Left cardiac atrium (tissue), 4 donors: ENCODE measurements at places on chromosomes 13 and 19.
A peak's percentile ranks its signal among the peaks of the same experiment; 100 is the strongest.

DNA sequence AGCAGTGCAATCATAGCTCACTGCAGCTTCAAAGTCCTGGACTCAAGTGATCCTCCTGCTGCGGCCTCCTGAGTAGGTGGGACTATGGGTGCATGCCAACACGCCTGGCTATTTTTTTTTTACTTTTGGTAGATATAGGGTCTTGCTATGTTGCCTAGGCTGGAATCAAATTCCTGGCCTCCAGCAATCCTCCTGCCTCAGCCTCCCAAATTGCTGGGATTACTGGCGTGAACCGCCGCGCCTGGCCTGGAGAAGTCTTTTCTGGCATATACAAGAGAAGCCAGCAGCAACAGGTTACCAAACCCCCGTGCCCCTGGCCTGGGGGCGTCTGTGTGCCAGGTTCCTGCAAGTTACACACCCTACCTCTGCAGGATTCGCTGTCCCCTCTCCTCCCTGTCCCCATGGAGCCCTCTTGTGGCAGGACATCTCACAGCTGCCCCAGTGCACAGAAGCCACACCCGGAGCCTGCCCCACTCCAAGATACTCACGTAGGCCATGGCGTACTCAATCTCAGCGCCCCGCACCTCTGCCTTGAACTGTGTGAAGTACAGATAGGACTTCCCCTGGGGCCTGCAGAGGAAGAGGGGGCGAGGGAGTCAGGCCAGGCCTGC, 9.9 kb downstream of the MYDGF start:
- DNase-seq, result no peak

DNA sequence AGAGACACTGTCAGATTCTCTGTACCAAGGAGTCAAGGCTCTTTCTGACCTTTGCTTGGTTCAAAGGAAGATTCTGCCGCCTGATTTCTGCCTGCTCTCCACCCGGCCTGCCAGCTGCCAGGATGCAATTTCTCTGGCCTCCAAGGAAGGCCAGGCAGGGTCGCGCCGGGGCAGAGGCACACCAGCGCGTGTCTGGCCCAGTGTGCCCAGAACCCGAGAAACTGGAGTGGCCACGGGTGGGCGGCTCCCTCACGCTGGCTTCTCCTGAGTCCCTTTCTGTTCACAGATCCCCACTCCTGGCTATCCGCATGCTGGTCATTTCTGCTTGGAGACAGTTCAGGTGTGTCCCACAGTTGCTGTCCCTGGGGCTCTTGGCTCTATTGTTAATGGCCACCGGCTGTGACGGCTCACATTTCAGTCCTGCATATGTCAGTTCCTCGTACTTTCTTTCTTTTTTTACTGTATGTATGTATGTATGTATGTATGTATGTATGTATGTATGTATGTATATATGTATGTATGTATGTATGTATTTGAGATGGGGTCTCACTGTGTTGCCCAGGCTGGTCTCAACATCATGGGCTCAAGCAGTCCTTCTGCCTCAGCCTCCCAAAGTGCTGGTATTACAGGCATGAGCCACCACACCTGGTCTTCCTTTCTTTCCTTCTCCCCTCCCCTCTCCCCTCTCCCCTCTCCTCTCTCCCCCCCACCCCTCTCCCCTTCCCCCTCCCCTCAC, 16.9 kb downstream of the TMPRSS9 start:
- DNase-seq, result no peak

DNA sequence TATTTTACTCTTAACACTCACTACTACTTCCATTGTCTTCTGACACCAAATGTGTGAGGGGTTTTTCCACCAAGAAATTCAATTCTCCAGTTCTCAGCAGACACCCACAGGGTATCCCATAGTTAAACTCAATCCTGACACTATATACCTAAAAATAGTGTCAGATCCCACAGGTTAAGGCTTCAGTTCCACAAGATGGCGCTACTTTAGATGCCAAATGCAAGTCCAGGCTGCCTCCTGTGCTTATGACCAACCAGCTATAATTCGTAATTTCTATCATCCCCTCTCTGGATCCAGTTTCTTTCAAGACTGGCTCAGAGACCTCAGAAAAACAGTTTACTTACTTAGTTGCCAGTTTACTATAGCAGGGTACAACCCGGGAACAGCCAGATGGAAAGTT, 1146.2 kb upstream of the SPRY2 start:
- DNase-seq, result no peak

DNA sequence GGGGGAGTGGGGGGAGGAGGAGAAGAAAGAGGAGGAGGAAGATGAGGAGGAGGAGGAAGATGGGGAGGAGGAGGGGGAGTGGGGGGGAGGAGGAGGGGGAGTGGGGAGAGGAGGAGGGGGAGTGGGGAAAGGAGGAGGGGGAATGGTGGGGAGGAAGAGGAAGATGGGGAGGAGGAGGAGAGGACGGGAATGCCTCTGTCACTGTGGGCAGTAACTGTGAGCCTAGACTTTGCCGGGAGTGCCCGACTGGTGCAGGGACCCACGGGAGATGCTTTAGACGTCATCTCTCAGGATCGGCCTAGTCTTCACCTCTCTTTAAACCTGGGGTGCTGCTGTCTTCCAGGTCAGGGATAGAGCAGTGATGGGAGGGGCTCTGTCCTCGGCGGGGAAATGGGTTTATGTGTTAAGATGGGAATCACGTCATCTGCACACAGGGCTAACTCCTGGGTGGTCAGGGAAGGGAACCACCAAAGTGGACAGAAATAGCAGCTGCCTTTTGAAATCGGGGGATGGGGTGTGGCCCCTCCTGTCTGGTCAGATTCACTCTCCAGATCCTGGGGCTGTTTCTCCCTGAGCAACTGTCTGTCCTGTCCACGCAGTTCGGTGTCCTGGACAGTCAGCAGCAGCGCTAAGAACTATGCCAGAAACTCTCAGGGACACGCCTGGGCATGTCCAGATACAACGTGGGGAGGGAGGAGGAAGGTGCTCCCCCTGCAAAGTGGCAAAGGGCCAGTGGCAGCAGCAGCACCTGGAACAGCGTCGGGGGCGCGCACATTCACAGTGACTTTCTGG, 26.9 kb downstream of the GAS6 start:
- DNase-seq, result peak; percentile 74

DNA sequence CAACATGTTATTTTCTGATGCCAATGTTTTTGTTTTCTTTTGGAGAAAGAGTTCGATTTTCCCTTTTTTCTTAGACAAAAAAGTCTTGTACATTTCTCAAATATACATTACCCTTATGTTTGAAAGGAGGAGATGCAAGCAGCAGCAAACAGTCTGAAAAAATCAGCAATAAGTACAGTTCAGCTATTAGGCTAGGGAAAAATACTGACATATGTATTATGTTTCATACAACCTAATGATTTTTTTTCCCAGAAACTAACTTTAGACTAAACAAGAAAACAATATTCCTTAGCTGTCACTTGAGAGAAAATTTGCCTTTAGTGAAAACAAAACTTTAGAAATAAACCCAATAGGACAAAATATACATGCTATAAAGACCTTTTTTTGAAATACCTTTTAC, 1223.5 kb downstream of the SLITRK1 start:
- no peak for DNase-seq

- no peak for DNase-seq
Observed at GRCh38 chr19:44109458-44109857, 3.7 kb upstream of the ZNF225 start.

DNA sequence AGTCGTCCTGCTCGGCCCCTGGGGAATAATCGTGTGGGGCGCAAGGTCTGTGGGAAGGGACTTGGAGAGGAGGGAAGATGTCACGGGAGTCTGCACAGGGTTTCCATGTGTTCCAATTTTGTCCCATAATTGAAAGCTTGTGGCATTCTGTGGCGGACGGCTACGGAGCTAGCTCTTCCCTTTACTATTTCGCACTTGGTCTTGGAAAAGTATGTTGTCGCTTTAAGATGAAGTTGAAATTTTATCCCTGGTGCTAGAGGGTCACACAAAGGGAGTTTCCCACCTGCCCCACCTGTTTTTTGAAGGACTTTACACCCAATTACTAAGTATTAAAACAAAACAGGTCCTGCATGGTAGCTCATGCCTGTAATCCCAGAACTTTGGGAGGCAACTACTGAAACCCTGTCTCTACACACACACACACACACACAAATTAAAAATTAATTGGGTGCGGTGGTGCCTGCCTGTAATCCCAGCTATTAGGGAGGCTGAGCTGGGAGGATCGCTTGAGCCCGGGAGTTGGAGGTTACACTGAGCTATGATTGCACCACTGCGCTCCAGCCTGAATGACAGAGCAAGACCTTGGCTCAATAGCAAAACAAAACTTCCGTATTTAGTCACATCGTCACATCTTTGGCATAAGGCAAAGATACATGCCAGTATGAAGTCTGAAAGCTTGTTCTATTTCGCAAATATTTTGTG, 967 bp upstream of the TPT1 start:
- peak; percentile 57 for DNase-seq

DNA sequence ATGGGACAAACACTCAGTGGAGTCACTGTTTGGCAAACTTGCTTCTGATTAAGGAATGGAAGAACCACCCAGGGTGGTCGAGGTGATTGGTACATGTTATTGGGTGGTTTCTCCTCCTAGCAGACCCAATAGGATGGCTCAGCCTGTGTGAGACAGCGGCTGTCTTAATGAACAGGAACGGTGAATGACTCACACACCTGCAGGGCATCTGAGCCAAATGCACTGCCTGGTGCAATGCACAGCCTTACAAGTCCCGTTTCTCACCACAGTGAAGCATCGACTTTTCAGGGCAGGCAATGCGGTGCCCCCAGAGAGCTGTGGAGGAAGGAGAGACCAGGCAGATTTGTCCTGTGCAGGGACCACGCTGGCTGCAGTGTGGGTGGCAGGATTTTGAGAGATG, 238.5 kb downstream of the FGF9 start:
- no peak for DNase-seq

DNA sequence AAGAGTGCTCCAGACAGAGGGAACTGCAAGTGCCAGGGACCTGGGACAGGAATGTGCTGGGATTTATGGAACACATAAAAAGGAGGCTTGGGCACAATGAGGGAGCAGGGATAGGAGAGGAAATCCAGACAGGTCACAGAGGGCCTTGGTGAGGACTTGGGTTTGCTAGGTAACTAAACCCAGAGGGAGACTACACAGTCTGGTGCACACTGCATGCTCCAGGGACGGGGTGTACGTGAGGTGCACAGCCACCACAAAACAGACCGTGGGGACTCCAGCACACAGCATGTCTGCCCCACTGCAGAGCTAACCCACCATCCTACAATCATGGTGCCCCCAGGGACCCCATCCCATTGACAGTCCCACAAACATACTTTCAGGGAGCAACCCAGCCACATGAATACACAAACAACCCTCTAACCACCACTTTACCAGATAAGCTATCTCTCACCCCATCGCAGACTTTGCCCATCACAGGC, 5.5 kb upstream of the ZFP36 start:
- no peak for DNase-seq

GRCh38 chr19:49512970-49513745, 697 bp downstream of the FCGRT start:
- peak; percentile 70 for DNase-seq

- DNase-seq, result no peak
Observed at GRCh38 chr13:100619940-100620339, 31.4 kb upstream of the GGACT start.

GRCh38 chr19:45971260-45971902, 2.3 kb downstream of the NOVA2 start:
- DNase-seq, result peak; percentile 40

- no peak for DNase-seq
Observed at GRCh38 chr19:33734913-33735312, 61.8 kb upstream of the KCTD15 start.

DNA sequence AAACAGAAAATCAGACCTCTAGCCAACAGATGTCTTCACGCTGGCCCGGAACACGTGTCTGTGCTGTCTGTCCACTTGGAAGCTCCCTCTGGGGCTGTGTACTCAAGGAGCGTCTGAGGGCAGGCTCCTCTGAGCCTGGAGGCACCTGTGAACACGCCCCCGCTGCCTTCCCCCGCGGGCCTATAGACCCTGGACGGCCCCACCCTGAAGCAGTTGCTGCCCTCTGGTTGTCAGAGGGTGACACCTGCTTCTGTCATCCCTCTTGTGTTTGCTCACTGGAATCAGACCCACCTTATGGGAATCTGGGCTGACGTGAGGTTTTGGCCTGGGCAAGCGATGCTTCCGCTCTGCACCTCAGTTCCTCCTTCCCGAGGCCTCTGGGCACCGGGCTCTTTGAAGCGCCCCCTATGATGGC, 19.2 kb downstream of the EPN1 start:
- no peak for DNase-seq

- peak; percentile 19 for DNase-seq
Observed at GRCh38 chr13:71866335-71867130, 471 bp downstream of the DACH1 start.

- peak; percentile 47 for DNase-seq
Observed at GRCh38 chr19:7188698-7189629, 105.2 kb downstream of the INSR start.

DNA sequence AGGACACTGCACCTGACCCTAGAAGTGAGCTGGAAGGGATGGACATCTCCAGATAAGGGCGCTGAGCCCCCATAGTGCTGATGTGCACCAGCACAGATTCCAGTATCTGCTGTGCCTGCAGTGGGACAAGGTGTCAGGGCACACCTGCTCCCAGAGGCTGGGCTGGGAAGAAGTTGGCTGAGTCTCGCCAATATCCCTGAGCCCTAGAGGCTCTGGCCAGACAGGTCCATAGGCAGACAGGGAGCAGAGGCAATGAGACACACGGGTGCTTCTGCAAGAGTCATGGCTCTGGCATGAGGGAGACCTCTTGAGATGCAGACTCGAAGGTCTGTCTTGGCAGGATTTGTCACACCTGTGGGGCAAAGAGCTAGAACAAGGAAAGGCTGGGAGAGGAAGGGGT, 1321.5 kb downstream of the UQCRFS1 start:
- no peak for DNase-seq

- no peak for DNase-seq
Observed at GRCh38 chr19:47786566-47786965, 8.1 kb downstream of the SELENOW start.
